ENCODE measurements at places on chromosomes 2 and 18.

DNA sequence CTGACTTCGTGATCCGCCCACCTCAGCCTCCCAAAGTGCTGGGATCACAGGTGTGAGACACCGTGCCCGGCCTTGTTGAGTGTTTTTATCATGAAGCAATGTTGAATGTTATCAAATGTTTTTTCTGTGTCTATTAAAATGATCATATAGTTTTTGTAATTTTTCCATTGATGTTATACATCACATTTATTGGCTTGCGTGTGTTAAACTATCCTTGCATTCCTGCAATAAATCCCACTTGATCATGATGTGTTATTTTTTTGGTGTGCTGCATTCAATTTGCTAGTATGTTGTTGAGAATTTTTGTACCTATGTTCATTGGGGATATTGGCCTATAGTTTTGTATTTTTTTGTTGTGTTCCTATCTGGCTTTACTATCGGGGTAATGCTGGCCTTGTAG, 113.1 kb upstream of the PARD3B start:
- H3K27ac ChIP-seq: no peak overlapping the region
- no peak overlapping the region for H3K4me3 ChIP-seq
- no peak for DNase-seq
- H3K4me1 ChIP-seq: no peaks in the 10 kb centered on the region
- H3K27me3 ChIP-seq: no peaks in the 10 kb centered on the region

DNA sequence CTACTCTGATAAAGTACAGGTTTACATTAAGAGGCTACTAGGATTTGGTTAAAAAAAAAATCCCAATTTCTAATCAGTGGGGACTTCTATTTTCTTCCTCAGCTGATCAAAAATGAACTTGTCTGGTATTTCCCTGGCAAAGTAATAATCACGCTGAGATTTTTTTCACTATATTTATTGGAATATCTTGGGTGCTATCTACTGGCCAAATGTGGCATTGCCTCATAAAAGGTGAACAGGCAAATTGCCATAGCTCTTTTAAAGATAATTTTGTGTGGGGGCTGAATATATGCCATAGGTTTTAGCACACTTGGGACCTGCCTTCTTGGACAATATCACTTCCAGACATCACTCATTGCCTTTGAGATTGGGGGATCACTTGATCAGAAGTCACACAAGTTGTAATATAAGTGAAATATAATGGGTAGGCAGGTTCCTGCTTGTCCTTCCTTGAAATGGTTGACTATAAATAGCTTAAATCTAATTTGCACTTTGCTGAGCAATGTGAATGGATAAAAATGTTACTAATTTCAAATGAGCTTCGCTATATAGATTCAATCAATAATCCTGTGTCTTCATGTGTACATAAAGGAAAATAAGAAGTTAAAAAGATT, 7.0 kb upstream of the NXPH2 start:
- no peak overlapping the region for H3K27ac ChIP-seq
- H3K4me3 ChIP-seq: no peak overlapping the region
- no peaks in the 10 kb centered on the region for H3K36me3 ChIP-seq

GRCh38 chr18:51038110-51038509, 8.1 kb downstream of the SMAD4 start:
- no peak overlapping the region for H3K4me3 ChIP-seq
- H3K27ac ChIP-seq: no peak overlapping the region
- no peaks in the 10 kb centered on the region for H3K27me3 ChIP-seq
- no peaks in the 10 kb centered on the region for H3K36me3 ChIP-seq
- H3K4me1 ChIP-seq: no peaks in the 10 kb centered on the region

DNA sequence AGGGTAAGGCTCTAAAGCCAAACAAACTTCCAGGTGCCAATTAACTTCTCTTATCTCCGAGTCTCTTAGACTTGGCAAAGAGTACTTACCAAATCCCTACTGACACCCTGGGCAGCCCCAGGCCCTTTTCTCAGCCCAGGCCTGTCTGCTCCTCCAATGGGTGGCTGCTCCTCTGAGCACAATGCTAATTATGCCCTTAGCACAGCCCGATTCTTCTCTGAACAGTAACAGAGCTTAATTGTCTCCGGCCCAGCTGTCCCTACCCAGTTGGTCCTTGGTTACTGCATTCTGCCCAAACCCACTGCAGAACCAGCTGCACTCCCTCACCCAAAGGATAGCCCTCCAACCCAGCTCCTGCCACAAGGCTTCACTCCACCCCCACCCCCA, 110.3 kb downstream of the SMAD7 start:
- H3K36me3 ChIP-seq: no peaks in the 10 kb centered on the region
- DNase-seq: no peak
- H3K4me3 ChIP-seq: no peak overlapping the region
- no peak overlapping the region for H3K27ac ChIP-seq
- no peaks in the 10 kb centered on the region for H3K27me3 ChIP-seq

GRCh38 chr2:75560768-75561565, at the start of gene EVA1A:
TSS of gene EVA1A (minus strand) at chr2:75560939. CDS start at chr2:75518140, 42,799 bp downstream.
- H3K27me3 ChIP-seq: no peaks in the 10 kb centered on the region
- no peak within 1 kb of the TSS for H3K27ac ChIP-seq
- H3K4me3 ChIP-seq: peak within 1 kb of the TSS; percentile 45
- H3K4me1 ChIP-seq: no peaks in the 10 kb centered on the region
- DNase-seq: peak; percentile 82
- no peaks in the 10 kb centered on the region for H3K36me3 ChIP-seq

DNA sequence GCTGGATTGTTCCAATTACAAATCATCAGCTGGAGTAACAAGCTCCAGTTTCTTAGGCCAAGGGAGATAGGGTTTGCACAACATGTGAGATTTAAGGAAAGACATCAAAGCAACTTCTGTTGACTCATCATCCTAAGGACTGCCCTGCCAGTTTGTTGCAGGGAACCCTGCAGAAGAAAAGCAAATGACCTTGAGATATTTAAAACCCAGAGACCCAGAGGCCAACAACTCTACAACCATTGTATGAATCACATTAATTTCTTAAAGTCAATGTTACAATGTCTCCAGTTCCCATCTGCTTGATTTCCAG, 491.8 kb upstream of the ACVR2A start:
- no peak overlapping the region for H3K4me3 ChIP-seq
- DNase-seq: no peak
- H3K27me3 ChIP-seq: no peaks in the 10 kb centered on the region

DNA sequence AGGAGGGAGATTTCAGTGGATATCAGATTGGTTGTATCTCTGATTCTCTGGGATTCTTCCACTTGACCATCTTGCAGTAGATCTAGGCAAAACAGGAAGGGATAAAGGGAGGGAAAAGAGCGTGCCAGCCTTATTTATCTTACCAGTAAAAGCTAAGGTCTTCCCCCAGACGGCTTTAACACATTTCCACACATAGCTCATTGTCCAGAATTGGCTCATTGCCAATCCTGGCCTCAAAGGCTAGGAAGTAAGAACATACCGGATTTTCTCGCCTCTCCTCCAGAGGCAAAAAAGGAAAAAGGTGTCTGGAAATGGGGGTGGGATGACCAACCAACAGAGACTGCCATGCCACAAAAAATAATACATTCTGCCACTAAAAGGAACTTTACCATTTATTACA, 411.6 kb upstream of the NRP2 start:
- no peak overlapping the region for H3K27ac ChIP-seq
- DNase-seq: no peak
- H3K4me3 ChIP-seq: no peak overlapping the region
- H3K27me3 ChIP-seq: no peaks in the 10 kb centered on the region
- no peaks in the 10 kb centered on the region for H3K4me1 ChIP-seq

GRCh38 chr2:30888852-30889409, 81.7 kb upstream of the CAPN13 start:
- no peaks in the 10 kb centered on the region for H3K36me3 ChIP-seq
- H3K27me3 ChIP-seq: no peaks in the 10 kb centered on the region
- H3K4me1 ChIP-seq: peaks cover 1% of the 10 kb centered on the region

DNA sequence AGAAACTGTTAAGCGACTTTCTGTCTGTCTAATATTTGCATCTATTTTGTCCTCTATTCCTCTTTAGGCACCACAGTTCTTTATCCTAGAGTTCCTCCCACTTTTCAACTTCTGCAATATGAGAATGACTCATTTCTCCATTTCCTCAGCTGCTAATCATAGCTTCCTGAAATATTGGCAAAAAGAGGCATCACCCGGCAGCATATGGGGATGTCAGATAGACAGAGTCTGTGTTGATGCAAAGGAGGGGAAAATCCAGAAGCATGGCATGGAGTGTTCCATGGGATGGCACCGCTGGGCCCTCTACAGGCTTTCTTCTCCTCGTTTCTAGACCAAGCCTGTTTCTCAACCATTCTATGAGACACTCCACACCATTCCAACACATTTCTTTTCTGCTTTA, 93.4 kb downstream of the DOCK10 start:
- no peaks in the 10 kb centered on the region for H3K4me1 ChIP-seq
- no peaks in the 10 kb centered on the region for H3K36me3 ChIP-seq
- no peak overlapping the region for H3K27ac ChIP-seq
- H3K4me3 ChIP-seq: no peak overlapping the region
- no peaks in the 10 kb centered on the region for H3K27me3 ChIP-seq

- H3K27ac ChIP-seq: no peak overlapping the region
- no peaks in the 10 kb centered on the region for H3K36me3 ChIP-seq
- DNase-seq: peak; percentile 89
- no peak overlapping the region for H3K4me3 ChIP-seq
- no peaks in the 10 kb centered on the region for H3K4me1 ChIP-seq
These were observed 45.7 kb downstream of the NDUFA10 start for GRCh38 chr2:239979243-239980023.

- H3K36me3 ChIP-seq: no peaks in the 10 kb centered on the region
- no peaks in the 10 kb centered on the region for H3K27me3 ChIP-seq
- no peak overlapping the region for H3K27ac ChIP-seq
- H3K4me1 ChIP-seq: no peaks in the 10 kb centered on the region
- DNase-seq: no peak
- H3K4me3 ChIP-seq: no peak overlapping the region
These were observed 87.4 kb downstream of the RNF144A start for GRCh38 chr2:7004636-7005035.

DNA sequence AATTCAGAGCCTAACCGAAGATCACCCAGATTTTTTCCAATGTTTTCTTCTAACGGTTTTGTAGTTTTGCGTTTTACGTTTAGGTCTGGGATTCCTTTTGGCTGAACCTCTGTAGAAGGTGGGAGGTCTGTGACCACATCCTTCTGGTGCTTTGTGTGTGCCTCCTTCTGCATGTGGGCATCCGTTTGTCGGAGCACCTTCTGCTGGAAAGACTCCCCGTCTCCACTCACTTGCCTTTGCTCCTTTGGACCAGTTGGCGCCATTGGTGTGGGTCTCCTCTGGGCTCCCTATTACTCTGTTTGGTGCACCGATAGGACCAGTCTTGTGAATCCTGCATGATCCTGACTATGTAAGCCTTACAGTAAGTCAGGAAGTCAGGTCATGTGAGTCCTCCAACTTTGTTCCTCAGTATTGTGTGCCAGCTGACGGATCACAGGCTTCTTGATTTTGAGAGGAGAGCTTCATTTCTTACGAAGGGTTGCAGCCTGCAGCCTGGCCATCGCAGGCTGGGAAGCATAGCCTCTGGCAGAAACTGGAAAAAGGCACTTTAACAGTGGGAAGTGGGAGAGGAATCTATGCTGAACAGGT, 13.6 kb downstream of the AQP12A start:
- H3K4me1 ChIP-seq: no peaks in the 10 kb centered on the region
- DNase-seq: no peak
- H3K4me3 ChIP-seq: no peak overlapping the region

- H3K27me3 ChIP-seq: no peaks in the 10 kb centered on the region
- H3K4me1 ChIP-seq: peaks cover 8% of the 10 kb centered on the region
- H3K36me3 ChIP-seq: no peaks in the 10 kb centered on the region
- DNase-seq: peak; percentile 61
- H3K27ac ChIP-seq: no peak overlapping the region
- H3K4me3 ChIP-seq: no peak overlapping the region
These were observed 73.1 kb upstream of the KCNE4 start for GRCh38 chr2:222978850-222979249.

DNA sequence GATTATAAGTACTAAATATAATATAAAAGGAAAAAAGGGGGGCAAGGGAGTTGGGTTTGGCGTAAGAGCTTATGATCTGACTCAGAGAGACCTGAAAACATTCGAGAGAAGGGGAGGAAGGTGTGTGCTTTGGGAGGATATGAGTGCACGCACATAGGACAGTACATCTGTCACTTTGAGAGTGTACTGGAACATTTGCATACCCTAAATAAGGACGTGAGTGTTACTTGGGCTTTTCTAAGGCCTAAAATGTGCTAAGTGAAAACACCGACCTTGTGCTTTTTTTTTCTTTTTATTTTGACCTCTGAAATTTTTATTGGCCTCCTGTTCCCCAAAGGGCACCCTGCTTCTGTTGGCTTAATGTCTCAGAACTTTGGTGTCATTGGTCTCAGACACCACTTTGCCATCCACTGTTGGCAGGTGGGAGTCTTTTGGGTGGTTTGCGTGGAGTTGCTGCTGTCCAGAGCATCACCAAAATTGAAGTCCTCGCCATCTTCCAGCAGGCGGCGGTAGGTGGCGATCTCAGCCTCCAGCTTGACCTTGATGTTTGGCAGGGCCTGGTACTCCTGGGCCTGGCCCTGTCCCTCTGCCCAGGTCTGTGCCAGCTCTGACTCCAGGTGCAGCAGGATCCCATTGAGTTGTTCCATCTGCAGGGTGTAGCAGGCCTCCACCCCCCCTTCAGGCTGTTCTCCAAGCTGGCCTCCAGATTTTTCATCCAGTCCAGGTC, 57.7 kb downstream of the CD28 start:
- no peak for DNase-seq
- no peaks in the 10 kb centered on the region for H3K27me3 ChIP-seq
- H3K4me1 ChIP-seq: no peaks in the 10 kb centered on the region
- no peaks in the 10 kb centered on the region for H3K36me3 ChIP-seq
- H3K4me3 ChIP-seq: no peak overlapping the region
- no peak overlapping the region for H3K27ac ChIP-seq

- no peaks in the 10 kb centered on the region for H3K4me1 ChIP-seq
- H3K27ac ChIP-seq: no peak overlapping the region
- H3K4me3 ChIP-seq: no peak overlapping the region
- H3K27me3 ChIP-seq: no peaks in the 10 kb centered on the region
These were observed 56.1 kb downstream of the SF3B1 start for GRCh38 chr2:197378494-197379307.

DNA sequence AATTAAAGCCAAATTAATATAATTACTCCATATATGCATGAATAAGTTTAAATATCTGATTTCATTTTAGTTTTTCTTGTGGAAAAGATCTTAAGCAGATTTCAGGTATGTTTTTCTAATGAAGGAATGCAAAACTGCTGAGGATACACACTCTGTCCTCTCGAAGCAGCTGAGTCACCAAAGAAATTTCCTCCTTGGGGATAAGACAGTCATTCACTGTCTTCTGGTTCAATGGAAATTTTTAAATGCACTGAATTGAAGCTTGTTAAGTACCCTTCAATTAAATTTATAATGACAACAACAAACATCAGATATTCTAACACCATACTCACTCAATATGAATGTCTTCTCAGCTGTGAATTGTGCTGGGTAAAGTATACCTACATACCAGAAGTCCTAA, 101.5 kb upstream of the DNER start:
- H3K4me1 ChIP-seq: no peaks in the 10 kb centered on the region
- H3K27me3 ChIP-seq: no peaks in the 10 kb centered on the region
- H3K36me3 ChIP-seq: no peaks in the 10 kb centered on the region
- no peak overlapping the region for H3K27ac ChIP-seq

GRCh38 chr2:228956701-228957474, 314.2 kb downstream of the PID1 start:
- DNase-seq: no peak
- H3K4me1 ChIP-seq: no peaks in the 10 kb centered on the region
- no peaks in the 10 kb centered on the region for H3K36me3 ChIP-seq
- no peak overlapping the region for H3K27ac ChIP-seq
- no peaks in the 10 kb centered on the region for H3K27me3 ChIP-seq

All from mesendoderm (in vitro differentiated cells).